ENCODE measurements at places on chromosomes 13 and 19.

- DNase-seq, result no peak
These were observed 59.7 kb downstream of the SHISA2 start for GRCh38 chr13:25992076-25992475.

DNA sequence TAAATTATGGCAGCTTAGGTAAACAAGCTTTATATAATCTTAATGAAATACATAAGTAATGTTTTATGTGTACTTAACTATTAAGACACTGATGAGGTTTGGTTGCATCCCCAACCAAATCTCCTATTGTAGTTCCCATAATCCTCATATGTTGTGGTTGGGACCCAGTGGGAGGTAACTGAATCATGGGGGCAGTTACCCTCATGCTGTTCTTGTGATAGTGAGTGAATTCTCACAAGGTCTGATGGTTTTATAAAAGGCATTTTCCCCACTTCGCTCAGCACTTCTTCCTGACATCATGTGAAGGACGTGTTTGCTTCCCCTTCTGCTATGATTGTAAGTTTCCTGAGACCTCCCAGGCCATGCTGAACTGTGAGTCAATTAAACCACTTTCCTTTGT, 212.7 kb downstream of the DIAPH3 start:
- DNase-seq, result no peak

- no peak for DNase-seq
These were observed 288.7 kb downstream of the GPC6 start for GRCh38 chr13:93515267-93515666.

GRCh38 chr19:16637535-16637934, 9.5 kb upstream of the MED26 start:
- DNase-seq, result no peak

DNA sequence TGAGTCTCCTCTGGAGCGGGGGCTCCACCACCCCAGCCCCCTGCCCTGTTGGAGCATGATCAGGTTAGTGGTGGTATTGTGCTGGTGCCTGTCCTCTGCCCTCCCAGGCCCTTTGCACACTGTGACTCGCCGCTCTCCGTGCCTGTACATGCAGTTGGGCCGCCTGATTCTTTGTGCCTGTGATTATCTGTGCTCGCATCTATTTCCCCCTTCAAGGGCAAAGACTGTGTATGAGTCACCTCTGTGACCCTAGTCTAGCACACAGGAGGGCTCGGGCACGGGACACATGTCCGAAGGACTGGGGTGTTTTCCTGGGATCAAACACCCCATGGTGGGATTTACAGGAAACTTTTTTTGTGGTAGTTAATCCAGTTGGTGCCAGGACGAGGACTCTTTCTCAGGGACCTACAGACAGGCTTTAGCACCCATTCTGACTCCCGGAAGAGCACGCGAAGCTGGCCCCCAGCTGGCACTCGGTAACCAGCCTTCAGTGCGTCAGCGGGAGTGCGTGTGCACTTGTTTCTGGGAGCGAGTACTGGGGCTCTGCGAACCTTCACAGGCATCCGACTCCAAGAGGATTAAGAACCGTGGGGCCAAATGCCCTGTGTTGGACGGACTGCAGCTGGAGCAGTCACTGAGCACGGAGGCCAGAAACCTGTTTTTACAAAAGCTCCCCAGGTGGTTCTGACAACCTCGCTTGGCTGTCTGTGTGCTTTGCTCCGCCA, 6.7 kb downstream of the PPP1R37 start:
- no peak for DNase-seq

- DNase-seq, result no peak
These were observed 39.5 kb downstream of the ATP7B start for GRCh38 chr13:51971520-51972426.

DNA sequence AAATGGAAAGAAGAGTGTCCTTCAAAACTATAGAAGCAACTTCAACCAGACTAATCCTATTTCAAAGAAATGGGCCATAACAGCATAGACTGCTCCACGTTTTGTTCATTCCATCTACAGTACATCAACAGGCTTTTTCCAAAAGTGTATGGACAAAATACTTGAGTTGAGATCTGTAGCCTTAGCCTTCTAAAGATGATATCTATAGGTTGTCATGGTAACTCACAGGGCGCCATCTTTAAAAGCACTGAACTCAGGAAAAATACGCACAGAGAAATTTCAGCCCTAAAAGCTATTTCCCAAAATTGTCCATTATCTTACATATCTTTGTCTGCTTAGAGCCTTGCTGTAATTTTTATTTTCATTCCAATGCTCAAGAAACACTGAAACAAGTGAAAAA, 439.4 kb upstream of the NBEA start:
- no peak for DNase-seq

DNA sequence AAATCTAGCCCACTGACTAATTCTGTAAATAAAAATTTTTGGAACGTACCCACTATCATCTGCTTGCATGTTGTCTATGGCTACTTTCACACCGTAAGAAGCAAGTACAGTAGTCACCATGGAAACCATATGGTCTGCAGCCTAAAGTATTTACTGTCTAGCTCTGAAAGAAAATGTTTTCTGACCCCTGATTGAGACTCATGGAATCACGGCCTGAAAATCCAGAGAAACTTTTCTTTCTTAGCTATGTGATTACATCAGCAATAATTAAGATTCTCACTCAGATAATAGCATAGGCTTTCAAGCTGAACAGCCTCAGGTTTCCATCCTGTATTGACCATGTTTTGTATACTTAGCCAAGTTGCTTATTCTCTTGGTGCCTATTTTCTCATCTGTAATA, 264.6 kb downstream of the NHLRC3 start:
- no peak for DNase-seq

DNA sequence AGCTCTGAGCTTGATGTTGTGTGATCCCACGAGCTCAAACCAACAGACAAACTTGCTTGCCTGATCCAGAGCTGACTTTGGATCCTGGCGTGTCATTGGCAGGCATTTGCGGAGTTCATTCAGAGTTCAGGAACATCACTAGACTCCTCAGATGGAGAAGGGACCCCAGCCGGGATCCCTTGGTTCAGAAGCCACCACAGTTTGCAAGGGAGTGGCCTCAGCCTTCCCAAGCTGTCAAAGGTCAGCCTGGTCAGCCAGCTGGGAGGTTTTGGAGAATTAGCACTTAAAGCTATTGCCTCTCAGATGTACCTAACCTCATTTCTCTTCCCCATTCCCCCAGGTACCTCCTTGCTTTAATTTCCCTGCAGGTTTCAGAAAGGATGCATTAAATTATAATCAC, 208.8 kb upstream of the SOX21 start:
- no peak for DNase-seq

DNA sequence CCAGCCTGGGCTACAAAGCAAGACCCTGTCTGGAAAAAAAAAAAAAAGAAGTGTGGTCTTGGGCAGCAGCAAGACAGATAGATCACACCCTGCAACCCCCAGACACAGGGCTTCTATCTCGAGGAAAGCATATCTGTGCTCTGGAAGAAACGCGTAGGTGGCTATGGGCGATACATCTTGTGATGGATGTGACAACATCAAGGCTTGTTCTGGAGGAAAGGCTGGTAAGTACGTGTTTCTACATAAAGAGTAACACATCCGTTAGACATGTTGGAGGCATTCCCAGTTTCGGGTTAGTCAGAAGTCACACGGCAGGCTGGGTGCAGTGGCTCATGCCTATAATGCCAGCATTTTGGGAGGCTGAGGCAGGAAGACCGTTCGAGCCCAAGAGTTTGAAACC, 6.6 kb upstream of the DHDH start:
- no peak for DNase-seq

DNA sequence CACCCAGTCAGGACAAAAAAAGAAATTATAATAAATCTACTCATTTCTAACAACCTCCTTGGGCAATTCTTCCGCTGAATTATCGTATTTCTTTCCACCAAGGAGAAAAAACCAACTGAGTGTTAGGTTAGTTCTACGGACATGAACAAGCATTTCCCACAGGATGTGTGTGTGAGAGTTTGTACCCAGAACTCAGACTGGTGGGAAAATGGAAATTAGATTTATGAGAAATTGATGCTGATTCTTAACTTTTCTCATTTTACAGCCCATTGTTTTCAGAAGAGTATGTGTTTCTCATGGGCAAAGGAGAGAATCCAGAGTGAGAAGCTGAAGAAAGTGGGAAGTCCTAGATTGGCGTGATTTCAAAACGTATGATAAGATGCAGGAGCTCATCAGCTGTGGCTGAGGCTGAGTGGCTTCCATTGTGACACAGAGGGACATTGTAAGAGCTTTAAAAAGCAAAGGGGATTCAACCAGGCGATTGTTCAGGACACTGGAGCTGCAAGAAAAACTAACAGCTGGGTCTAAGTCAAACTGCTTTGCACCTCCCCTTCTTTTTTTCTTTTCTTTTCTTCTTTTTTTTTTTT, 184.7 kb upstream of the ARGLU1 start:
- no peak for DNase-seq

DNA sequence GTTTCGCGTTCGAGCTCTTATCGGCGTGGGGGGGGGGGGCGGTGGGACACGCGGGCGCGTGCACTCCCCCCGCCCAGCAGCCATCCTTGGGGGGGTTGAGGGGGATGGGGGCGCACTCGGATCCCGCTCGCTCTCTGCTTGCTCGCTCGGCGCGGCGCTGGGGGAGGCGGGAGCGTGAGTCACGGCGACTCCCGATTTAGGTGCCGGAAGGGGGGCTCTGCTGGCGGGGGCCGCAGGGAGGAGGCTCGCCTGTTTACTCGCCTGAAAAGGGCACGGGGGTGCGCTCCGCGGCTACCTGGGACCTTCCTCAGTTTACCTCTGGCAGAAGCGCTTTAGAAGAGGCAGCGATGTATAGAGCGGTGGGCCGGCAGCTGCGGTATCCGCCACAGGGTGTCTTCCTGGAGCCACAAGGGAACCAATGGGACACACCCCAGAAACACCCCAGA, 1.1 kb upstream of the PDE4A start:
- DNase-seq, result no peak

DNA sequence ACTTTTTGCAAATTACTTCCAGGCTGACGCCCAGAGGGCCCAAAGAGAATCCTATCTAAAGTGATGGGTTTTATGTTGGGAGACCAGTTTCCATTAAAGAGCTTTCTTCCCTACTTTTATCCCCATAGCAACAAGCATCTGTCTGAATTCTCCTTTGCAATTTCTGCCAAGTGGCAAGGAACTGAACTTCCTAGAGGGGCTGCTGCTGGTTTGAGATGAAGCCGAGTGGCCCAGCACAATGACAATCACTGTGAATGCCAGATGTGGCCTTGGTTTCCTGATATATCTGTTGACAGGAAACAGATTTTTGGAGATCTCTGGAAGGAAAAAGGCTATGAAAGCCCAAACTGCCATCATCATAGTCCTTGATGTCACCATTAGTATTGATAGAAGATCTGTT, 198.6 kb downstream of the OXGR1 start:
- DNase-seq, result no peak

DNA sequence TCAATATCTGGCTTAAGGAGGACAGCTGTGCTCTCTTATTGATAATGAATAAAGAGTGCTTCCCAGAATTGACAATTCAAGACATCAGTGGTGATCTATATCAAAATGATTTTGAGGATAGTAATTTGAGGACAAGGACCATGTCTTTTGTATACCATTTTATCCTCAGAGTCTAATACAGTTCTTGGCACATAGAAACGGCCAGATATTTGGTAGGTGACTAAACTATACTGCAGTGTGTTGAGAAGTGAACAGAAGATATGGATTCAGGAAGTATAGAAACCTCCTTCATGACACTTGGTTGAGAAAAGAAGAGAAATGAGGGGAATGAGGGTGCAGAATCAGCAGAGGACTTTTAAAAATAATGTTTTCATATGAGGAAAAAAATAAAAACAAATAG, 16.1 kb upstream of the LMO7 start:
- DNase-seq, result no peak

- DNase-seq, result peak; percentile 45
These were observed 1.1 kb downstream of the HSPB6 start for GRCh38 chr19:35755550-35756376.

DNA sequence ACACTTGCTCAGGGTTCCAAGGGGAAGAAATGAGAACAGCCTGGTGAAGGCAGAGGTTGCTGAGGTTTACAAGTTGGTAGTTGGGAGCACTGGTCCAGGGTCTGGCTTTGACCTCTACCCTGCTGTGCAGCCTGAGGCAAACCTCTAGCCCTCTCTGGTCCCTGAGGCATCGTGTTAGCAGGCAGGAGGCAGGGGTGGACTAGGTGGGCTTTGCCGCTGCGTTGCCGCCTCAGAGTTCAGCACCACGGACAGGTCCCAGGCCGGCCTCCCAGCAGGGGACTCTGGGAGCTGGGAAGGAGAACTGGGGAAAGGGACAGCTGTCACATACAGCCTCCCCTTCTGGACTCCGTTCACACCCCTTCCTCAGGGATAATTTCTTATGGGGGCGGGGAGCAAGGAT, 3.1 kb downstream of the NCAN start:
- no peak for DNase-seq

- DNase-seq, result no peak
These were observed 133.3 kb downstream of the LHFPL6 start for GRCh38 chr13:39469676-39470075.

- no peak for DNase-seq
These were observed 24.3 kb downstream of the ARL11 start for GRCh38 chr13:49652355-49653305.

GRCh38 chr13:75368167-75368566, 113.8 kb downstream of the TBC1D4 start:
- no peak for DNase-seq

DNA sequence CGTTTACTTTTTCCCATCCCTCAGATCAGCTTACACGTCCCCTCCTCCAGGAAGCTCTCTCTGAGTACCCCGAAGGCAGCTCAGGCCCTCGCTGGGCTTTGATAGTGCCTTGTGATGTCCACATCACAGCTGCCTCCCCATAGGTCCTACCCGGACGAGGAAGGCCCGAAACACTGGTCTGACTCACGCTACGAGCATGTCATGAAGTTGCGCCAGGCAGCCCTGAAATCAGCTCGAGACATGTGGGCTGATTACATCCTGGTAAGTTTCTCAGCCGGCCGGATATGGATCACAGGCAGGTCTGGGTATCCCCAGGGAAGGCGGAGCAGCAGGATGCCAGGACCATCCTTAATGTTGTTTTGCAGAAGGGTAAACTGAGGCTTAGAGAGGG, 4.8 kb downstream of the COLGALT1 start:
- DNase-seq, result no peak

GRCh38 chr13:19955873-19956559, 2.5 kb upstream of the ZMYM2 start:
- DNase-seq, result no peak

DNA sequence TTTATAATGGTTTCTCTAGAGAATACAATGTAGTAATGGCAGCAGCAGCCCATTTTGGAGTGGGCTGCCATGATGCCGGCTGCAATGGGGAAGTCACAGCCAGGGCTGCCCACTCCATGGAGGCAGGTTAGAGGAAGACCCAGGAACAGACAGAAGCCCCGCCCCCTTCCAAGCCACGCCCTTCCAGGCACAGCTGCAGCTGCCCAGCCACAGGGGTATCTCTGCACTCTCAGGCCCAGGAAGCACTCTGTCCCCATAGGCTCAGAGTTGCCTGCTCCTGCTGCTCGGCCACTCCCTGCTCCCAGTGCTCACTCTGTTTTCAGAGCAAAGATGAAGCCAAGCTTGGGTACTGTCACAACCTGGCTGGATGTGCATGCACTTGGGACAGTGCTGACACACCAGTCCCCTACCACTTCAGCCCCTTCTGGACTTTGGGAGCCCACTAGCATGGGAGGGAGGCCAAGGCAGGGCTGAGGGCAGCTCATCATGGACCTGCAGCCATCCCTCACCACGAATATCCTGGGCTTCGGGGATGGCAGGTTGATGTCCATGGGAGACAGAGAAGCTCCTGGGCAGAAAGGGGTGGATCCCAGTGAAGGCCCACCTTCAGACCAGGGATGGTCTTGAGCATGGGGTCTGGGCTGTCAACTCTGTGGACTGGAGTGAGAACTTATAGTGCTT, 1224.2 kb downstream of the SLITRK5 start:
- no peak for DNase-seq

Measured in stimulated activated CD8-positive, alpha-beta memory T cell treated with anti-CD3 and anti-CD28 coated beads, Interleukin-2, amount 100 ng/mL, for 48 hours (primary cell).